Activated naive CD8-positive, alpha-beta T cell treated with anti-CD3 and anti-CD28 coated beads, Interleukin-2, amount 50 U/mL, for 24 hours (primary cell): ENCODE measurements at places on chromosomes 6 and 20.
A peak's percentile ranks its signal among the peaks of the same experiment; 100 is the strongest.

DNA sequence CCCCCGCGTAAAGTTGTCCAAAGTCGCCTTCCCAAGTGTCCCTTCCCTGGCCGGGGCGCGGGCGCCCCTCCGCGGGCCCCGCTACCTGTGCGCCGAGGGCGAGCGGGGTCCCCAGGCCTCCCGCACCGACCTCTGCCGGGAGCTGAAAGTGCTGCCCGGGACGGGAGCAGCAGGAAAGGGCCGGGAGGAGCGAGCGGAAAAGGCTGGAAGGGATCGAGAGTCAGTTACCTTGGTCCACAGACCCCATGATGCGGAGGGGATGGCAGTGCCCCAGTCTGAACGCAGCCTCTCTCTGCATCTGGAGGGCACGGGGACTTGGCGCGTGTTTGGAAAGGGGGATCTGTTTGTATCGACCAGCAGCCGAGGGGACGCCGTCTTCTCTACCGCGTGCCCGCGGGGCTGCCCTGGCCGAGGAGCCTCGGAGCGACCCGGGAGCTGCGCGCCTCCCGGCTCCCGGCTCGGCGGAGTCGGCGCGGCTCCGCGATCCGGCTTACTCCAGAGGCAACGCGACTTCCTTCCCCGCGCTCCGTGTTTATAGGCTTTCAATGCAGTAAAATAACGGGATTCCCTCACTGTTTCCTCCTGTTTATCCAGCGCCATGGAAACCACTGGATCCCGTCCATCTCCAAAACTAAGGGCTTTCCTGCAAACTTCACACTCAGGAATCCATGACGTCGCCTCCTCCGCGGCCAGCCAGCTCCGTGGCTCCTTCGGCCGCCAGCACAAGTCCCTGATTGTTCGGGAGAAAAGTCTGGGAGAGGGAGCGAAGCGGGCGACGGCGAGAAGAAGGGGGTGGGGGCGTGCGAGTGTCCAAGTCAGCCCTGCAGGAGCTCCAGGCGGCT is 20.0 kb upstream of the NFATC2 start:
- DNase-seq, result peak; percentile 18
- no peaks in the 10 kb centered on the region for H3K36me3 ChIP-seq
- peaks cover 70% of the 10 kb centered on the region for H3K27me3 ChIP-seq
- H3K4me3 ChIP-seq, result peak overlapping the region; percentile 63

DNA sequence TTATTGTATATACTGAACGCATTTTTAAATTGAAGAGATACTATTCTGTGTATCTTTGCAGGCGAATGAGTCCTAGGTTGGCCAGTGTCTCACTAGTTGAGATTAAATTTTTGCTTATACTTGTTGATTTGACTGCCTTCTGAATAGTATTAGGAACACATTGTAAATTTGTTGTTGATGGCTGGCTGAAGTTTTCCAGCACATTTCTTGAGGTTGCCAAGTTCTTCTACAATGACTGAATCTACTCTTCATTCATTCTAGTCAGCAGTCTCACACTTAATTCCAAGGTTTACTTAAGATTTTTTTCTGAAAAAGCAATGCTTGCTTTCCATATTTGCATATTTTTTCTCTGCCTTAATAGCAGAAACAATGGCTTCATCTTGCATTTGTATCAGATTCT is 151.7 kb downstream of the ZFAND3 start:
- H3K27ac ChIP-seq, result no peak overlapping the region
- H3K36me3 ChIP-seq, result peaks cover 49% of the 10 kb centered on the region
- H3K27me3 ChIP-seq, result no peaks in the 10 kb centered on the region
- no peak overlapping the region for H3K4me3 ChIP-seq
- peaks cover 44% of the 10 kb centered on the region for H3K4me1 ChIP-seq

DNA sequence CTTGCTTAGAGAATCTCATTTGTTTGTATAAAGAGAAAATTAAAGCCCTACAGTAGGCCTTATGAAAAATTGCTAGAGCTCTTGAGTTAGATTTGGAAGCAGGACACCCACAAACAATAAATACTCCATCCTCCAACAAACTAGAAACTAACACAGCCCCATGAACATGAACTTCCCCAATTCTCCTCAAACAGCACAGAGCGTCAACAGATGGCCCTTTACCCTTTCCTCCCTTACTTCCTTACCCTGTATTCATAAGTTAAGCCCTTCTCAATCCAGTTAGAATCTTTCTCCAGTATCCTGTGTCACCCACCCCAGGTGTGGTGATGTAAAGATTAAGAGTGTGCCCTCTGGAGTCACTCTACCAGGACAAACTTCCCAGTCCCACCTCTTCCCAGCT is 113.7 kb downstream of the UNC5CL start:
- no peaks in the 10 kb centered on the region for H3K36me3 ChIP-seq
- no peak overlapping the region for H3K4me3 ChIP-seq

DNA sequence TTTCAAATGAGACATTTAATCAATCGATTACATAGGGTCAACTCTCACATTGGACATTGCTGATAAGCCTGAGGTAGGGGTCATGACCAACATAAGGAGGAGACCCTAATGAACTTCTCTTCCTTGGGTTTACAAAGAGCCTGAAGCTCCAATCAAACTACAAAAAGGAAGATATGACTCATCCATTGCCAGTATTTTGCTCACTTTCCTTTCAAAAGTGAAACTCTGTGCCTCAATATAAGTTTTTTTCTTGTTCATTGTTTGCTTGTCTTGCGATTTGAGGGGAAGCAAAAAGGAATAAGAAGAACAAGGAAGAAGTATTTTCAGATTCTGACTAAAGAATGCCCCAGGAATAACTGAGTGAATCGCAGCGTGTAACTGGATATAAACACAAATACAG is 38.8 kb upstream of the KHDRBS2 start:
- no peak for DNase-seq
- no peaks in the 10 kb centered on the region for H3K36me3 ChIP-seq
- no peaks in the 10 kb centered on the region for H3K27me3 ChIP-seq
- no peak overlapping the region for H3K4me3 ChIP-seq
- no peak overlapping the region for H3K27ac ChIP-seq

GRCh38 chr6:108361312-108361932 is 66.6 kb downstream of the AFG1L start:
- no peaks in the 10 kb centered on the region for H3K27me3 ChIP-seq
- no peaks in the 10 kb centered on the region for H3K4me1 ChIP-seq
- no peak overlapping the region for H3K27ac ChIP-seq
- DNase-seq, result no peak

DNA sequence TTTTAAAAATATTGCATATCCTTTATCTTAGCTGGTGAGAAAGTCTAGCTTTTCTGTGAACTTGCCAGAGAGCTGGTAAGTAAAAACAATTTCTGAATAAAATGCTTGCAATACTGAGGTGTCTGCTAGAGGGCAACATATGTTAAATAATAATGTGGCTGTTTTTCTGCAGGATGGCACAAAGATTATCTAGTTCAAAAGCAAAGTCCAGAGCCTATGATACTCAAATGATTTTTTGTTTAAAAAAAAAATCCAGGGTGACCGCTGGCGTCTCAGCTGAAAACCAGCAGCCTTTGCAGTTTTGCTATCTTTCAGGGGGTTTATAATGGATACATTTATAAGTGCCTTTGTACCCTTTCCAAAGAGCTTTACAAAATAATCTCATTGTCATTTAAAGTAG is 194.9 kb downstream of the PHACTR1 start:
- no peak overlapping the region for H3K4me3 ChIP-seq
- no peaks in the 10 kb centered on the region for H3K27me3 ChIP-seq
- no peaks in the 10 kb centered on the region for H3K36me3 ChIP-seq
- no peak overlapping the region for H3K27ac ChIP-seq

GRCh38 chr6:153575528-153575927 is 444.4 kb upstream of the RGS17 start:
- no peak overlapping the region for H3K27ac ChIP-seq
- H3K4me3 ChIP-seq, result no peak overlapping the region
- DNase-seq, result no peak
- H3K27me3 ChIP-seq, result no peaks in the 10 kb centered on the region
- no peaks in the 10 kb centered on the region for H3K36me3 ChIP-seq

GRCh38 chr6:134936931-134937330 is 13.0 kb downstream of the ALDH8A1 start:
- H3K27me3 ChIP-seq, result no peaks in the 10 kb centered on the region
- no peak overlapping the region for H3K4me3 ChIP-seq
- DNase-seq, result no peak
- no peaks in the 10 kb centered on the region for H3K36me3 ChIP-seq

DNA sequence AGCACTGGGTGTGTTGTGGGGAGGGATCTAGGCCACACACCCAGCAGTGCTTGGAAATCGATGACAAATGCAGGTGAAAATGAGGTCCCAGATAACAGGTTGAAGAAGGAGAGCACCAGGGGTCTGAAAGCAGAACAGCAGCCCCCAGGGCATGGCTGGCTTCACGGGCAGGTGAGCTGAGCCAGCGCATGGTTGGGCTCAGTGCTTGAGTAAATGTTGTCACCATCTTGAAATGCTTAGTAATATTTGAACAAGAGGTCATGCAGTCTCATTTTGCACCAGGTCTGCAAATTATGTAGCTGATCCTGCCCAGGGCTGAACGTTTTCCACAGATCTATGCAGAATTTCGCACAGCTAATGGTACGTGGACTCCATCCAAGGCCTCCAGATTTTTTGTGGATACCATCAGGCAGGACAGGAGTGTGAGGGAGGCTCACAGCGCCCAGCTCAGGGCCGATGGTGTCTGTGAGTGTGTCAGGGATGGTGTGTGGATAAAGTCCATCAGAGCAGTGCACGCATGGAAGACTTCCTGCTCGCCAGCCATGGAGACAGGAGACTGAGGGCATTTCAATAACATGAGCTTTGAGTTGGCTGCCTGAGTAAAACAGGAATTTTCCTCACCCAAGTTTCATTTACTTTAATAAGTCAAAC is 53.1 kb upstream of the SNX9 start:
- no peak for DNase-seq
- H3K36me3 ChIP-seq, result peaks cover 9% of the 10 kb centered on the region
- peak overlapping the region; percentile 16 for H3K4me3 ChIP-seq

DNA sequence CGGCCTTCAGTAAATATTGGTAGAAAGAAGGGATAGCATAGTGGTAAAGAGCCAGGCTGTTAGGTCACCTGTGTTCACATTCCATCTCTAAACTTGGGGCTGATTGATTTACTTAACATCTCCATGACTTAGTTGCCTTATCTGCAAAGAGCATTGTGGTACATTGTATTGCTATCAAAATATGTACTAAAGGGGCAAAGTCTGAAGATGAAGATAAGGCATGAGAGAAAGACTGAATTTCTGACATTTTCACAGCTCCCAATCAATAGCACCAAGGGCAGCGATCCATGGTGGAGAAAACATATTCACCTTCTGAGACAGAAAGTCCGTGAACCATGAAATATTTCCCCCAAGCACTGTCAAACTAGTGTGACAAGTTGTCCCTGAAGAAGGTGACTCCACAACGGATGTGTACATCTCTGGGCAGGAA is 223.3 kb upstream of the STXBP5 start:
- no peak for DNase-seq
- no peaks in the 10 kb centered on the region for H3K36me3 ChIP-seq
- no peaks in the 10 kb centered on the region for H3K4me1 ChIP-seq
- no peak overlapping the region for H3K4me3 ChIP-seq
- H3K27me3 ChIP-seq, result no peaks in the 10 kb centered on the region

GRCh38 chr6:186340-186965 is 105.8 kb upstream of the DUSP22 start:
- no peak for DNase-seq
- no peak overlapping the region for H3K4me3 ChIP-seq
- H3K4me1 ChIP-seq, result peaks cover 61% of the 10 kb centered on the region
- no peak overlapping the region for H3K27ac ChIP-seq
- no peaks in the 10 kb centered on the region for H3K36me3 ChIP-seq
- H3K27me3 ChIP-seq, result no peaks in the 10 kb centered on the region

DNA sequence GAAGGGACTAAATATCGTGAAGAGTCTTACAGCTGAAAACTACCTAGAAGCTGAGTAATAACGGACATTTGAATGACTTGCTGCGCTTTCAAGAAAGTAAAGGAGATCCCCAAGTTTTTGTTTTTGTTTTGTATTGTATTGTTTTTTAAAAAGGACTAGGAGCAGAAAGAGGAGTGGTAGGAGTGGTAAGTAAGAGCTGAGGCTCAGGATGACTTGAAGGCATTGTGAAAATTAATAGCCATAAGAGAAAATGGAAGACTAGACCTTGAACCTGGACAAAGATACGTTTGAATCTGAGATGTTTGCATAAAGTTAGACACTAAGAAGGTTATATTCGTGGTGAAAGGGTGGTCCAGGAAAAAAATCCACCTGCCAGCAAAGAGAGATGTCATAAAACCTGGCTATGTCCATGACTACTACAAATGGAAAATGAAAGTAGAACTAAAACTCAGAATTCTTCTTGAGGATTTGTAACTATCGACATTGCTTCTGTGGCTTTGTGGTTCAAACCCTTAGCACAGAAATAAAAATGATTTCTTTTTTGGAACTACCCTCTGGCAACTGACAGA is 824.8 kb upstream of the FLRT3 start:
- no peak for DNase-seq
- peaks cover 6% of the 10 kb centered on the region for H3K4me1 ChIP-seq
- no peak overlapping the region for H3K27ac ChIP-seq
- H3K36me3 ChIP-seq, result no peaks in the 10 kb centered on the region

GRCh38 chr20:49534255-49534712 is 33.7 kb downstream of the PTGIS start:
- peak; percentile 70 for DNase-seq
- H3K27ac ChIP-seq, result peak overlapping the region; percentile 79
- H3K27me3 ChIP-seq, result peaks cover 13% of the 10 kb centered on the region
- peaks cover 4% of the 10 kb centered on the region for H3K36me3 ChIP-seq

- H3K36me3 ChIP-seq, result no peaks in the 10 kb centered on the region
- peaks cover 9% of the 10 kb centered on the region for H3K4me1 ChIP-seq
- H3K27ac ChIP-seq, result no peak overlapping the region
- H3K27me3 ChIP-seq, result peaks cover 6% of the 10 kb centered on the region
- peak overlapping the region; percentile 12 for H3K4me3 ChIP-seq
These were observed 47.2 kb downstream of the VEGFA start for GRCh38 chr6:43817192-43817591.

GRCh38 chr20:58362970-58363369 is 26.1 kb upstream of the VAPB start:
- DNase-seq, result no peak
- H3K27me3 ChIP-seq, result no peaks in the 10 kb centered on the region

GRCh38 chr6:39196673-39197091 is 32.6 kb downstream of the KCNK5 start:
- H3K4me3 ChIP-seq, result no peak overlapping the region
- peaks cover 15% of the 10 kb centered on the region for H3K4me1 ChIP-seq
- no peak for DNase-seq
- peaks cover 48% of the 10 kb centered on the region for H3K36me3 ChIP-seq
- no peaks in the 10 kb centered on the region for H3K27me3 ChIP-seq
- H3K27ac ChIP-seq, result no peak overlapping the region

DNA sequence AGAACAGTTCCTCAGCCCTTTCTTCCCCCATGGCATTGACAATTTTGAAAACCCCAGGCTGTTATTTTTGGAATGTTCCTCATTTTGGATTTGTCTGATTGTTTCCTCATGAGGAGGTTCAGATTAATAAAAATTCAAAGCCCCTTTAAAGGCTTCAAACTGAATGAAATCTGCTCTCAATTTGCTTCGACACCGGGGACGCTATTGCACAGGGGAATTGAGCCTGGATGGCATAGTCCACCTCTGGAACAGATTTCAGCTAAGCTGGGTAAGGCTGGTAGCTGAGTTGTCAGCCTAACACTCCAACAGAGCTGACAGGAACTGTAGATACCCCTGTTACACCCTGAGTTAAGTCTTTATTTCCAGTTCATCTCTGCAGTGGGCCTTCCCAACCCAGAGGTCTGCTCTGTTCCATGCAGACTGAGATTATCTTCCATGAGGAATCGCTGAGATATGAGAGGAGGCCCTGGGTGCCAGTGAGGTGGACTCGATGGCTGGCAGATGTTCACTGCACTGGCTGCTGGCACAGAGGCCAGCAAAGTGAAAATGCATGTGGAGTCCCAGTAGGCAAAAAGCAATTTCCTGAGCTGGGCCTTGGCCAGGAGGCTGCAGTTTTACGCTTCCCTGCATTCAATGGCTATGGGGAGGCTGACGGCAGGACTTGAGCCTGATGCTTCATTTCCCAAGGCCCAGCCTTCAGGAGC is 73.3 kb upstream of the PAX1 start:
- no peaks in the 10 kb centered on the region for H3K27me3 ChIP-seq
- no peak for DNase-seq
- H3K4me3 ChIP-seq, result no peak overlapping the region
- no peaks in the 10 kb centered on the region for H3K4me1 ChIP-seq
